Hematopoietic multipotent progenitor cell treated with erythropoietin and hydrocortisone succinate and interleukin-3 and kit ligand, for 8 days (in vitro differentiated cells): ENCODE measurements at places on chromosomes 3 and 15.

DNA sequence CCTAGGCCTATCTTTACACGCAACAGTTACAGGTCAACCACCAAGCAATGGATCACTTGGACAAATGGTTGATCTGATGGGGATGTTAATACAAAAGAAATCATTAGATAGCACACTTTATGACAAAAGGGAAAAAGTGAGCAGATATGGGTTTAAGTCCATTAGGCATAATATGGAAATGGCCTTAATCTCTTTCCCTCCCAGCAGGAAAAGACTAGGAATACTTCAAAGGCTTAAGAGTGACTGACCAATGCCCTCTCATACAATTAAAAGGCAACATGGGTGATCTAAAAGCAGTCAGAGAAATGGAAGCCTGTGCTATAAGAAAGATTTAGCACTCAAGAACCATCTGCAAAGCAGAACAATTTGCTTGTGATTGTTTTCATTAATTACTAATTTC is 3.3 kb downstream of the PRTG start:
- DNase-seq: no peak

DNA sequence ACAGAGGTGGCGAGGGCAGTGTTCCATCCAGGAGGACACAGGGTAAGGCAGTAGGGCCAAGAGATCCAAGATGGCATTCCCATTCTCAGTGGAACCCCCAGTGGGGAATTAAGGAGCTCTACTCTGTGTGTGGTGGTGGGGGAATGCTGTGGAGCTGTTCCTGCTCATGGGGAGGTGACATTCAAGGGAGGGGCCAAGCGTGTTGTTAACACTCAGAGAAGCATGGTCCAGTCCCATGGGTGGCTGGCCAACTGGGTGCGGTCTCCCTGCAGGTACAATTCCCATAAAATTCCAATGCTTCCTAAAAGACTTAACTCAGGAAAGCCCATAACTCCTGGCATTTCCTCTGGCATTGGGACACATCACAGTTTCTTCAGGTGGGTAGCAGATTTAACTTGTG is 2.3 kb downstream of the CAMP start:
- no peak for DNase-seq

GRCh38 chr3:160331127-160331937 is 67.7 kb downstream of the IFT80 start:
- no peak for DNase-seq

GRCh38 chr3:177041730-177042551 is 155.3 kb downstream of the TBL1XR1 start:
- DNase-seq: no peak

DNA sequence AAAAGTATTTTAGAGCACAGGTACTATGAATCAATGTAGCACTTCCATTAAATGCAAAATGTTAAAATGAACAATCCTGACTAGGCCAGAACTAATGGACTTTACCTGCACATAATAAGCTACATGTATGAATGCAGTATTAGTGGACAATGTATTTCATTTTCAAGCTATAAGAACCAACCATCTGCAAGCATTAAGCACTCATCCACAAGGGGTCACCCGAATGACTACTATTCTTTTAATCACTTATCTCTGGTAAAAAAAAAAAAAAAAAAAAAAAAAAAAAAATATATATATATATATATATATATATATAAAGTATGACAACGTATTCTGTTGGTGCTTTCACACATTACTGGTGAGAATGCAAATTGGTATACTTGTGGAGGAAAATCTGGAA is 7.2 kb downstream of the HERC1 start:
- DNase-seq: peak; percentile 80

GRCh38 chr3:178500631-178501030 is 35.6 kb upstream of the KCNMB2 start:
- DNase-seq: no peak

DNA sequence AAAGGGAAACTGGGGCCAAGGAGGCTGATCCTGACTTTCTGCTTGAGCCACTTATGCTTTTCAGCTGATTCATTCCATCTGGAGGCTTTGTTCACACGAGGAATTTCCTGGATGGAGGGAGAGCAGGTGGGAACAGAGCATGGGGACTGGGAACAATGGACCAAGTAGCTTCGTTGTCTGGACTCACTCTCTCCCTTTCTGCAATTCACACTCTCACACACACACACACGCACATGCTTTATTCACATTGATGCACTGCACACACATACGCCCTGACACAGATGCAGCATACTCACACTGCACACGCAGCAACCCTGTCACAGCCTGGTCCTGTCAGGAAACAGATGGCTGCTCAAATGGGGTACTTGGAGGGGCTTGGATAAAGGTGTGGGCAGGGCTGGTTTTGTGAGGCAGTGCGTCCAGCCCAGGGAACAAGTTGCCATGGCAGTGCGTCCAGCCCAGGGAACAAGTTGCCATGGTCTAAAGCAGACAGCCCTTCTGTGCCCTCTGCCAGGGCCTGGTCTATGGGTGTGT is 19.8 kb upstream of the CHCHD6 start:
- DNase-seq: no peak

DNA sequence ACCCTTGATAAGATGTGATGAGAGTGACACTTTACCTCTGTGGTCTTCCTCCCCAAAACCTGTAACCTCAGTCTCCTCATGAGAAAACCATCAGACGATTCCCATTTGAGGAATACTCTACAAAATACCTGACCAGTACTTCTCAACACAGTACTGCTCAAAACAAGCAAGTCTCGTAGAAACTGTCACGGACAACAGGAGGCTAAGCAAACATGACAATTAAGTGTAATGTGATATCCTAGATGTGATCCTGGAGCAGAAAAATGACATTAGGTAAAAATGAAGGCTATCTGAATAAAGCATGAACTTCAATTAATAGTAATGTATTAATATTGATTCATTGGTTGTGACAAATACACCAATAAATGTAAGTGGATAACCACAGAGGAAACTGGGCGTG is 113.6 kb downstream of the CACNA2D3 start:
- no peak for DNase-seq

DNA sequence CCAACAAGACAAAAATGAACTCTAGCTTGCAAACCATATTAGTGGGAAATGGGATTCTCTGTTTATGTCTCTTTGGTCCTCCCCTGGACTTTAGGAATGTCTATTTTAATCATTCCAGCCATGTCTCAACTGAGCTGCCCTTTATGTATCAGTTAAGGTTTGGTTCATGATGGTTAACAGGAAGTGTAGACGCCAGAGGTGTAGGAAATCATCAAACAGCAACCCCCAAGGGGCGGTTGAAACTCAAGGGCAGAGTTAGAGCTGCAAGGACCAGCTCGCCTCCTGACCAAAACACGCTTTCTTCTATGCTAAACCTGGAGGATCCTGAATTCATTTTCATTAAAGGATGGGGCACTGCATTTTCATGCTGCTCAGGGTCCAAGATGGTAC is 53.7 kb upstream of the HEG1 start:
- no peak for DNase-seq
